KG1 (cell line): ENCODE measurements at places on chromosomes 11 and 22.
A peak's percentile ranks its signal among the peaks of the same experiment; 100 is the strongest.

GRCh38 chr22:26811647-26811992 is 154.2 kb downstream of the MIAT start:
- no peak for DNase-seq

GRCh38 chr11:23668324-23668723 is 808.0 kb upstream of the CCDC179 start:
- no peak for DNase-seq

DNA sequence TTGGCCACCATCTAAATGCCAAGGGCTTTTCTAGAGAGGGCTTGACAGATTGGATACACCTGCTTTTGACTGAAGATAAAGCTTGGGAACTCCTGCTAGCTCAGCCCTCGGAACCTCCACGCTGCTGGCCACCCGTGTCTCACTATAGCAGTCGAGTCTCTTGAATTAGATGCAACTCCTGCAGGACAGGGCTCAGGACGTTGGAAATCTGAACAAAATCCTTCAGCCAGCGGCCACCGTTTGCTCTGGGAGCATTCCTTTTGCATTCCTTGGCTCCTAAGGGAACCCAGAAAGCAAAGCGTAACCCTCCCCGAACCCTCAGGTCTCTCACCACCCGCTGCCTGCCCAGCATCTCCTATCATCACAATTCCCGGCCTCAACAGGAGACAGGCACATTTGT is 77.8 kb downstream of the GRIK4 start:
- DNase-seq = no peak

DNA sequence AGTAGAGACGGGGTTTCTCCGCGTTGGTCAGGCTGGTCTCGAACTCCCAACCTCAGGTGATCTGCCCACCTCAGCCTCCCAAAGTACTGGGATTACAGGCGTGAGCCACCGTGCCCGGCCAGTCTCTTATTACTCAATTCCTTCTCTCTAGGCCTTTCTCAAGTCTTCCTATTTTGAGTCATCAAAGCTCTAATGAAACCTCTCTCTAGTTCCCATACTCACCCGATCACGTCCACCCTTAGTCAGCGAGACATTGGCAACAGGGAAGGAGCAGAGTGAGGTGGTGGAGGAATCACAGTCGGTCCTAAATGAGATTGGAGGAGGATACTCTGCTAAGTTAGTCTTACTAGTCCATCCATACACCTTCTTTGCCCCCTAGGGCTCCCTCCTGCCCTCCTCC is 5.0 kb downstream of the BSCL2 start:
- no peak for DNase-seq

GRCh38 chr11:65003282-65003681 is 6.5 kb upstream of the BATF2 start:
- no peak for DNase-seq

DNA sequence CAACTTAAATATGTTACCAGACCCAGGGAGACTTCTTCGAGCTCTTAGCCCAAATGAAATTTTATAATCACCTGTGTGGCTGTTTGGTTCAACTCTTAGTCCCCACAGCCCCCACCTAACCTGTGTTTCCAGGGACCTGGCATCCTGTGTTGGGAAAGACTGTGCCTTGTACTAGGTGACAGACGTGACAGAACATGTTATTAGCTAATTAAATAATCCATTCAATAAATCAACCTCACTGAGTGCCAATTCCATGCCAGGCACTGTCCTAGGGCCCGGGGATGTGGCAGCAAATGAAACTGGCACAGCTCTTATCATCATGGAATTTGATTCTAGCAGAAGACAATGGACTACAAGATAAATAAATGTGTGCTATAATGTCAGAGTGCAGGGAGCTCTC is 431.9 kb downstream of the MIAT start:
- DNase-seq = no peak

GRCh38 chr11:15194671-15195415 is 80.1 kb downstream of the INSC start:
- no peak for DNase-seq

DNA sequence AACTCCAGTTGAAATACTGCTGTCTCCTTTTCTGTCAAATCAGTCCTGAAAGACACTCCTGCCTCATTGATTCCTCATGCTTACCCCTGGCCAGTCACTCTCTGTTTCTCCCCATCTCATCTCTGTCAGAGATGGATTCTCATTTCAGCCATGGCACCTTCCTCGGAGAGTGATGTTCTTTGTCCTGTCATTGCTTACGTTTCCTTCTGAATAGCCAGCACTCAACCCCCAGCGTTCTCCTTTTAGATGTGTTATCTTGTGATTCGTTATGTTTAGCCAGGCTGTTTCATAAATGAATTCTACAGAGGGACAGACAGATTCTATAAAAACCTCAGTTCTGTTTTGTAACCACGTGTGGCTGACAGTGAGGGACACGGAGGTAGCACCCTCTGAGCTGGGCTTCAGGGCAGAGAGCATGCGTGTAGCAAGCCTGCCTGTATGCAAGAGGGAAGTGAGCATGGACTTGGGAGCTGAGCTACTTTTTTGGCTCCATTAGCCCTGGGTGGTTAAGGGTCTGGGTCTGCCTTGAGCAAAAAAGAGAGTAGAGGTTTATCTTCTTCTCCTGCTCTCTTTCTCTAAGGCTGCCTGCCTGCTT is 354.6 kb downstream of the DDX10 start:
- DNase-seq = no peak

DNA sequence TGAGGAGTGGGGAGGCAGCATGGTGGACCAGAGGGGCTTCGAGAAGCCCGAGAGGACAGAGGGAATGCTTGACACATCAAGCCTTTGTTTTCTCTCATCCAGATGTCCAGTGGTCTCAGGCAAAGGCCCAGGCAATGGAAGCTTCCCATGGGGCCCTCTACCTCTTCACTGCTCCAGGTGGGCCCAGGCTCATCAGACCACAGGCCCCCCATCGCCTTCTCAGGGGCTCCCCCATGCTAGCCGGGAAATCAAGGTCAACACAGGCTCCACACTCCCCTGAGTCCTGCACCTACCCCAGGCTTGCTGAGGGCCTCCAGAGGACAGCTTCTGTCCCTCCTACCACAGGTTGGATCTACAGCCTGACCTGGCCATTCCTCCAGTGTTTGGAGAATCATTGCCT is 157.5 kb downstream of the CHST1 start:
- no peak for DNase-seq

DNA sequence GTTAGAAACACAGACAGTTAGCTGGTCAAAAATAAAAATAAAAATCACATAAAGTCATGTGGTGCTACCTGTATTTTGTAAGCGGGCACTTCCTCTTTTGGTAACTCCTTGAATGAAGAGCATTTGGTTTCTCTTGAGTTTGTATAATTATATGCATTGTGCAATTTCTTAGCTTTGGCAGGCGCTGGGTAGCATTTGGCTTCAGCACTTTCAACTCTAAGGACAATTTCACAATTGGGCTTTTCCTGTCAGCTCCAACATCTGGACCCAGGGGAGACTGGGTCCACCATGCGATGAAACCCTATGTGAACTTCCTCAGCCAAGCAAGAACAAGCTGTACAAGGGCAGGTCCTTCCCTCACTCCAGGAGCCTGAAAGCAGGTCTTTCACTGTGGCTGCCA is 169.1 kb downstream of the RRAS2 start:
- DNase-seq = peak; percentile 6

- peak; percentile 76 for DNase-seq
These were observed 12.5 kb upstream of the MRPL16 start for GRCh38 chr11:59822989-59823566.
